ENCODE measurements at places on chromosomes 4 and X.

DNA sequence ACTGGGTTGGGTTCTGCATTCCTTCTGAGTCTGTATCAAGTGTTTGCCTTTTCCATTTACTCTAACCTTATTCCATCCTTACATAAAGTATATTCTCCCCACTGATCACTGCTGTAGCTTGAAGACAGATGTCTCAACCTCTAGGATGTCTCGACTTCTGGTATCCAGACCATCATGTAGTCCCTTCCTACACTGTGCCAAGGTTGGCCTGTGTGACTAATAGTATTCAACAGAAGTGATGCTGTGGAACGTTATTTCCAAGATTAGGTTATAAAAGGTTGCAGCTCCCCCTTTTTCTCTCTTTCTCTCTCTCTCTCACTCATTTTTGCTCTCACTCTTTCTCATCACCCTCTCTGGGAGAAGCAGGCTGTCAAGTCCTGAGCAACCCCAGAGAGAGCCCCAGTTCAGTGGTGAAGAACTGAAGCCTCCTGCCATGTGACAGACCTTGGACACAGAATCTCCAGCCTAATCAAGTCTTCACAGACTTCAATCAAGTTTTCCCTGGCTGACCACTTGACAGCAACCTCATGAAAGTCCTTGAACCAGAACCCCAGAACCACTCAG, 75.4 kb downstream of the PRDM5 start:
- no peak for DNase-seq

DNA sequence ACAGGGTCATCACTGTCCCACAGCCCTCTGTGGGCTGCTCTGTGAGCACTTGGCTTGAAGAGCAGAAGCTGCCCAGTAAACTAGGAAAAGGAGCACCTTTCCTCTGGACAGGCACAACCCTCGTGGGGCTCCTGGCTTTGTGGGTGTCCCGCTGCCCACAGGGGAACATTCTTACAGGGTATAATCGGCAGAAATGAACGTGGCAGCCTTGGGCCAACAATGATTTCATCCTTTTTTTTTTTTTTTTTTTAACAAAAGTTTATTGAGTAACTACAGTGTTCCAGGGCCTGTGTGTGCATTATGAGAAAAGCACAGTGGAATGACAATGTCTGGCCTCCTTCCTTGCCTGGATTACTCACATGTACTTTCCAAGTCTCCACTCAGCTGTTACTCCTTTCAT, 197.2 kb downstream of the PDGFC start:
- no peak for DNase-seq

DNA sequence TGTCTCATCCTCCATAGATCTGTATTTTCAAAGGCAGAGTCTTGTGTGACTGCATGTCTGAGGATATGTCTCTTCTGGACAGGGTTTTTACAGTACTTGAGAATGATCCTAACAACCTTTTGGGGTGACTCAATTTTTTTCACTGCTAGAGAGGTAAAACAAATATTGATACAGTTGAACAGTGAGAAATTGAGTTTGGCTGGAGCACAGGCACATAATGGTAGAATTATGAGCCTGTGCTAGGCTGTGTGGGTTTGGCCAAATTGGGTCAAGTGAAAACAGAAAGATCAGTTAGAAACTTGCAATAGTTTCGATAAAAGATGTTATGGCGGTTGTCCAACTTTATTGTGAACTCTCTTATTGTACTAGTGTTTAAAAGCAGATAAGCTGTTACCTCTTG, 23.3 kb upstream of the EOLA2 start:
- DNase-seq = no peak

DNA sequence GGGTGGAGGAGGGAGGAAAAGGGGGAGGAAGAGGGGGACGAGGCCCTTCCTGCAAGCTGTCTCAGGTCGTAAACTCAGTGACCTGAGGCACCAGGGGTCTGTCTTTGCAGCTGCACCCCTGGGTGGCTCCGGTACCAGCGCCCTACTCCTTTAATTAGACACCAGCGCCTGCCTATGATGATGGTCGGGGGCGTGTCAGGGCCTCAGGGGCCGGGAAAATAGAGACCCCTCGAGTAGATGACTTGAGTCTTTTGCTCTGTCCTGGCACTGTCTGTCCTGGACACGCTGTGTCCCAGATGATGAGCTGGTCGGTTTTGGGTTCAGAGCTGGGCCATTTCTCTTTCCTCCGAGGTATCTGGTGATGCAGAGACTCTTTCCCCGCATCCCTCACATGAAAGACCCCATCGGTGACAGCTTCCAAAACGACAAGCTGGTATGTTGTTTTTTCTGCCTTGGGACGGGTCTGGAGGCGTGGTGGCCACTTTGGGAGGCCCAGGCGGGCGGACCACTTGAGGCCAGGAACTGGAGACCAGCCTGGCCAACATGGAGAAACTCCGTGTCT, 11.2 kb downstream of the SLC25A6 start:
- no peak for DNase-seq

DNA sequence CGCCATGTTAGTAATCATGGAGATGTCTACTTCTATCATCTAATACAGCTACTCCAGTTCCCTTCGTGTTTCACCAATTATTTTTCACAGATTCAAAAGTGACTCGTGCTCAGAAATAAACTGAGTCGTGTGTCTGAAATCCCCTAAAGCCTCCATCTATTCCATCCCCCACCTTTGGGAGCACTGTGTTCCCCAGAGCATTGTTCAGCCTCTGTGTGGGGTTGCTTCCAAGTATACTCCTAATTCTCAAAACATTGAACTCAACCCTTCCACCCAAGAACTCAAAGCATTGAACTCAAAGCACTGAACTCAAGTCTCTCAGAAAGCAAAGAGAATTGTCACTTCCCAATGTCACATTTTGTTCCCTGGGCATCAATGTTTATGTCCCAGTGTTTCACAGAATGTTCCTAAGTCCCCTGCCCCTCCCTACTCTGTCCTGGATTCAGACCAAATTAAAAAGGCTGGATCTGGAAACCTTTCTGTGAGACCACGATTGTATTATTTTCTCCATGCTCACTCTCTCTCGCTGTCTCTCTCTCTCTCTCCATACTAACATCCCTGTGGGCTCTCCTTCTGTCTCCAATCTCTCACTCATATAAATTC, 138.5 kb upstream of the QRFPR start:
- no peak for DNase-seq

DNA sequence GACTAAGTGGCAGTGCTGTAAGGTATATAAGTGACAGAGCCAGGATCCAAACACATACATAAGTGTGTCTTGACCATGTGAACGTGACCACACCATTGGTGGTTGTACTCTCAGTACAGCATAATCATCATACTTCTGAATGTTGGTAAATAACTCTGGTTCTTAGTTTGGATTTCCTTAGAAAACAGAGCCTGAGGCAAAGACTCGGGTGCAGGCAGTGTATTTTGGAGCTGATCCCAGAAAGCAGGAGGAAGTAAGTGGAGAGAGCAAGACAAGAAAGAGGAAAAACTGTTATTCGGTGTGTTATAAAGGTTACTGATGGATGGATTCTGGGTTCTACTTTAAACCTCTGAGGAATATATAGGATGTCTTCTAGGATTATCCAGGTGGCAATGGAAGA, 127.9 kb downstream of the SLC39A8 start:
- DNase-seq = no peak

GRCh38 chrX:105126201-105126600, 94.3 kb downstream of the TEX13A start:
- DNase-seq = no peak

DNA sequence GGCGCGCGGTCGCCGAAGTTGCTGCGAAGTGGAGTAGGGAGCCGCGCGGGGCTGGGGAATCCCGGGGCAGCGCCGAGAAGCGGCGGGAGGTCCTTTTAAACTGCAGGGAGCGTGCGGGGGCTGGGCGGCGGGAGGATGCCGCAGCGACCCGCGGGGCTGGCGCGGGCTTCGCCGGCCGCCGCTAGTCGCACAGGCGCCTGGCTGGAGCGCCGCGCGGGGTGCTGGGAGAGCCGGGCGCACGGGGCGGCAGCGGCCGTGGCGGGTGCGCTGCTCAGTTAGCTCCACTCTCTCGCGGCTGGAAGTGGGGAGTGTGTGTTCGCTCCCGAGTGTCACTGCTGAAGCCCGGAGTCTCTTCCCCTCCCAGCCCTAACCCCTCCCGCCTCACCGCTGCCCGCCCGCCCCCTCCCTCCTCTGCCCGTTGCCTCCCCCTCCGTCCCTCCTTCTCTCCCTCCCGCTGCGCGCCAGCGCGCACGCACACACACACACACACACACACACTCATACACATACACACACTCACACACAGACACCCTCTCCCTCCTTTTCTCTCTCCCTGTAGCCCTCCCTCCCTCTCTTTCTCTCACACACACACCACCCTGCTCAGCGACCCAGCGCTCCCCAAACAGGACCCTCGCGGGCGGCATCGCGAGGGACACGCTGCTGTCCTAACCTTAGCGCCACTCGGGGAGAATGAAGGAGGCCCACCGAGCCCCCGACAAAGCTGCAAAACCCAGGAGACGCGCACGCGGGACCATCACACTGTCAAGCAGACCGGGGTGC, at the start of gene NDNF:
Gene NDNF (minus strand): TSS at position 312 of the 780 bp plus-strand sequence. CDS start 26,698 bp downstream, outside the sequence.
- DNase-seq = peak; percentile 24

DNA sequence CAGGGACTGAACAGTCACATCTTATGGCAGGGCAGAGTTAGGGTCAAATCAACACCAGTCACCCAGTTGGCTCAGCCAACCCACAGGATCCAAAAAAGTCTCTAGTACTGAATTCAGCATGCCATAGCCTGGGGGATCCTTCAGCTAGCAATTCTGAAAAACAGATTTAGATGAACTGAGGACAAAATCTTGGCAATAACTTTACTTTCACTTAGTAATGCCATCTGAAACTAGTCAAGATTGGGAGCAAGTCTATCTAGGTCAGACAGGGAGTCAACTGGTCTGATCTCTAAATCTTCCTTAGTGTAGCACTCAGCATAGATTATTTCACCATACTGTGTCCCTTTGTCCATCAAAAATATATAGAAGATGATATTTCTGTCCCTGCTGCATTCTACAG, 76.0 kb downstream of the HHIP start:
- no peak for DNase-seq

DNA sequence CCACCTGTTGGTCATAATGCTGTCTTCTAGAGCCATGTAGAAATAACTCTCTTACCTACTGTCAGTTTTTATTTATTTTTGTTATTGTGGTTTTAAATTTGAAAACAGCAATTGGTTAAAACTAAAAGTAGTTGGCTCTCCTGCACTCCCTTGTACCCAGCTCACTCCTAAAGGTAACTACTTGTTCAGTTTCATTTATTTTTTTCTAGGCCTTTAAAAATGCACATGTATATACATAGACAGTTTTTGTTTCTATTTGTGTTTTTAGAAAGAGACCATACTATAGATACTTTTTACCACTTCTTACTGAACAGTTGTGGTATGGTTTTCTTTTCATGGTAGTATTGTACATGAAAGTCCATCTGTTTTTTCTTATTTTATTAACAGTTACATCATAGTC, 16.8 kb downstream of the SMAD1 start:
- DNase-seq = no peak

DNA sequence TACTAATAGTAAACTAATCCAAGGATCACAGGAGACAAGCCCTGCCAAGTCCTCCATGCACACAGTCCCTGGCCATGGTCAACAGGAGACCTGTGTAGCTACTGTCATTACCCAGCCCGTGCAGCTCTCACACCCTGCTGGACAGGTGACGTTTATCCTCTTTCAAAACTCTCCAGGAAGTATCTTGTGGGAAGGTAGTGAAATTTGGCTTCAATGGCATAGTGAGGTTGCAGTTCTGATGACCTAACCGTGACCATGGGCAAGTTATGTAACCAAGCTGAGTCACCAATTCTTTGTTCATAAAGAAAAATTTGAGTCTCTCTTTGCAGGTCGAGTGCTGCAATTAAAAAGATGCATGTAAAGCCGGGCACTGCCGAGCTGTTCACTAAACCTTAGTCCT, 11.3 kb upstream of the SLC2A9 start:
- DNase-seq = no peak

GRCh38 chrX:11929476-11929875, 171.4 kb downstream of the MSL3 start:
- DNase-seq = no peak

DNA sequence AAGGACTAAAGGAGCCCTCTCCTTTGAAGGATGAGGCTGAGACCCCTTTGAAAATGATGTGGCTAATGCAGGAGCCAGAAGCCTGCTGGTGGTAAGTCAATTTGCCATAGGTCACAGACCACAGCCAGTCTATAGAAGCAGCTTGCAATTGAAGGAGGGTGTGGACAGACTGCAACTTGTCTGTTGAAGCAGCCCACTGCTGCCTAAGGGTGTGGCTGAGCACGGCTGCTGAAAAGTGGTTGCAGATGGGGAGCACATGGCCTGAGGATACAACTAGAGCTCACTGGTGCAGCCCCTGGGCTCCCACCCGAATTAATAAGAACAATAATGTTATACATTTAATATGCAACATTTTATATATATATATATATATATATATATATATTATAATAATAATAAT, 11.4 kb upstream of the EXOC1L start:
- DNase-seq = no peak

GRCh38 chr4:127284236-127284635, 348.5 kb upstream of the INTU start:
- DNase-seq = no peak

GRCh38 chr4:137253949-137254348, 278.3 kb downstream of the PCDH18 start:
- DNase-seq = no peak

DNA sequence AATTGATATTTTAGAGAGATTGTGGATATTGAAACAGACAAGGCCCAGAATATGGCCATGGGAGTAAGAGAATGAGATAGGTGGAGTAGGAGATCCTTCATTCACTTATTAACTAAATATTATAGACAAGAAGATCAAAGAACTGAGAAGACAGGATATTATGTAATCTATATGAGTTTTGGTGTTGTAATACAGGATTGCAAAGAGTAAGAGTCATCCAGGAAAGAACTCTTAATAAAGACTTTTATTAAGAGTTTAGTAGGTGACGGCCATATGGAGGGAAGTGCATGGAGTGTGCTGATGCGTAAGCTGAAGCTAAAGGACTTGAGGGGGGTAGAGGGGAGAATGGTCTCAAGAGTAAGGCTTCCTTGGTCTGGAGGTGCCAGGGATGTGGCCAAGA, 153.7 kb downstream of the VEGFC start:
- no peak for DNase-seq

- DNase-seq = no peak
Measured at GRCh38 chr4:970046-970745, 3.2 kb downstream of the DGKQ start.

GRCh38 chrX:39492497-39493162, 605.1 kb downstream of the BCOR start:
- DNase-seq = no peak

DNA sequence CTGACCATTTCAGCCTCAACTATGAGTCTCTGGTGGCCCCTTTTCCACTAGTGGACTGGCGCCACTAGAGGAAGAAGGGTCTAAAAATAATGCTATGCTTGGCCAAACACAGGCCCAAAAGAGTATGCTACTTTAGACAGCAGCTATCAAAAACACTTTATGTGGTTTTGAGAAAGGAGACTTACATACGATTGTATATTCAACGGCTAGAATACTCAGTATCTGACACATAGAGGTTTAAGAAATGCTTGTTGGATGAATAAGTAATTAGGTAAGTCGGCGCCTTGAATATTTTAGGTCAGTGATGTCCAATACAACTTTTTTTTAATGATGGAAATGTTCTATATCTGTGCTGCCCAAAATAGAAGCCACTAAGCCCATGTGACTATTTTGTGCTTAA, 25.7 kb upstream of the TMPRSS11A start:
- no peak for DNase-seq

Measured in activated CD4-positive, alpha-beta T cell treated with anti-CD3 and anti-CD28 coated beads, Interleukin-2, amount 50 U/mL, for 1 hour (primary cell).